Dermis blood vessel endothelial cell (primary cell): ENCODE measurements at places on chromosomes 4 and X. TPM values are rescaled to one million over a fixed set of nuclear protein-coding genes. Genes with fewer than 3 reads are reported as not detected.

SSX1 gene
- total RNA-seq: not detected in 2 replicates

FGFBP2 gene
- not detected in 2 replicates for total RNA-seq

PDS5A gene
- 74.7 and 107 TPM in 2 replicates for total RNA-seq

SGCB gene
- total RNA-seq: 12.9 and 23.7 TPM in 2 replicates

RAB41 gene
- total RNA-seq: not detected in 2 replicates

SHISA3 gene
- 2.0 and 2.7 TPM in 2 replicates for total RNA-seq
